ENCODE measurements at places on chromosomes 4 and X.

DNA sequence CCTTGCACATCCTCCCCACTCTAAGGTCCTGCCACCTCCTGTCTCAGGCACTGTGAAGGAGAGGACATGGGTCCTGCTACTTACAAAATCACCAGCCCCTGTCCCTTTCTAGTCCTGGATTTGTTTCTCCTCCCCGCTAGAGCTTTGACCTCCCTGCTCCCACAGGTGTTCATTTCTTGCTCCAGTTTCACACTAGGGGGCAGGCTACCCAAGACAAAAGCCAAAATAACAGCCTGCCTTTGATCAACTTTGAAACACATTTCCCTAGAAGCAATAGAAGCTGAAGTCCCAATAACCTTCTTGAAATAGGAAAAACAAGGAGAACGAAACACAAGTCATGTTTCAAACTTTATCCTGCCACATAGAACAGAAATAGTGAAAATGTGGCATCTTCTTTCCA is 164.4 kb downstream of the QDPR start:
- peak; percentile 53 for DNase-seq

DNA sequence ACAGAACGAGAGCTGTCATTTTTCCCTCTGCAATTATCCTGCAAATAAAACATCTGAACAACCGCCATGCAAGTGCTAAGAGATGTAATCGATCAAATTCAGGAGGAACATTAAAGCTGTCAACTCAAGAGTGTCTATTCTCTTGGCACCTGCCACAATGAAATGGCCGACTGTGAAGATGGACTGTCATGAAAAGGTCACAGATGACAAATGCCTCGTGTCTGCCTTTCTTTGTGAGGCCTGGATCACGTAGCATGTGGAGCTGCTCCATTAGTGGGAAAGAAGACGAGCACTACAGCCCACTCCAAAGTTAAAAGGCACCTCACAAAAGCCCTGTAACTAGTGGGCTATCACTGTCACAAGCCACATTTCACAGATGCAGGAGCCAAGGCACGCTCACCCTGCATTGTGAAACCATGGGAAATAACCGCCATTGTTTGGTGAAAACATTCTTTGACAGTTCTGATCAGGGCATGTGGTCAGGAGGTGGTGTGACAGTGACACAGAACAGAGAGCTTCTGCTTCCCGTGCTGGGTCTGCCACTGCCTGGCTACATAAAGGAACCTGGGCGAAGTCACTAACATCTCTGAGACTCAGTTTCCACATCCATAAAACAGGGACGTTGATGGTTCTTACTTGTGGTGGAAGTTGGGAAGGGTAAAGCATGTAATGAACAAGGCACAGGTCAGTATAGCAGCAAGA is 98.9 kb downstream of the EVC2 start:
- no peak for DNase-seq

DNA sequence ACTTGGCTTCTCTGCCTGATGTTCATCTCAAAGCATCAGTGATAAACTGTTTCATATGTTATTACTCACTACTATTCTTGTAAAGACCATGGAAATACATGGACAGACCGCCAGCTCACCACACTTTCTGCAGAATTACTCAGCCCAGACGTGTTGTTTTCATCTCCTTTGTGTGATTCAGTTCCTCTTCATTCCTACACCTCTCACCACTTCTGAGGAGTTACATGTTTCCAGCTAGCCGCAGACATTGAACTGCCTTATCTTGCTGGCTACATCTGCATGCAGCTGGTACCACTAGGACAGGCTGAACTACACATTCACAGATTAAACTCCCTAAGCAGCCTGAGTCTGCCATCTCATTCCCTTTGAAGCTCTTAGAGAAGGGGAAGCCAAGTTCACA is 443.2 kb upstream of the FGF16 start:
- DNase-seq: no peak

DNA sequence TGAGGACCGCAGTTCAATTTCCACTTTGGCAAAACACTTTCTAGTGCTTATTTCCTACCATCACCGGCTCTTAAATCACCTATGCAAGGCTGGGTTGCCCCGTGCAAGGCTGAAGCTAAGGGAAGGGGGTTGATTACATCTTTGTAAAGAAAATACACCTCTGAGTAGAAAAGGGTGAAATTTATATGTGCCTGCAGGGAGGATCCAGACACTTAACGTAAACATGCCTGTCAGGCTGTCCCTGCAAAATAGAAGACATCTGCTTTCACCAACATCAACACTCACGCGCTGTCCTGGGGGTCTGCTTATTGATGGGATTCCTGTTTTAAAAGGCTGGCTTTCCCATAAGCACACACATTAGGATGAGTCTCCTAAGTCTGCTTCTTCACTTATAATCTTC is 92.0 kb downstream of the PRKX start:
- DNase-seq: no peak

DNA sequence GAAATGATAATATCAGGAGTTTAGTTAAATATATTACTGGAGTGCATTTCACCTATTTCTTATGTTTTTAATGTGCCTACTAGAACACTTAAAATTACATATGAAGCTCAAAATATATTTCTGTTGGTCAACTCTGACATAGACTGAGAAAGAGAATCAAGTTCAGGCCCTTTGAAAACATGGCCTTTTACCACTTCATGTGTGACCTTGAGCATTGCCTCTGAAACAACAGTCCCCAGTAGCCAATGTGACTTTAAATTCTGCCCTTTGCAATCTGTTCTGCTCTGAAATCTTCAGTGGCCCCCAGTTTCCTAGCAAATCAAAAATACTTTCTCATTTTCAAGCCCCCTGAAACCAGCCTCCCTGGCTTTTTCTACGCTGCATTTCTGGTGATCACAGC is 50.1 kb upstream of the TBC1D14 start:
- no peak for DNase-seq

DNA sequence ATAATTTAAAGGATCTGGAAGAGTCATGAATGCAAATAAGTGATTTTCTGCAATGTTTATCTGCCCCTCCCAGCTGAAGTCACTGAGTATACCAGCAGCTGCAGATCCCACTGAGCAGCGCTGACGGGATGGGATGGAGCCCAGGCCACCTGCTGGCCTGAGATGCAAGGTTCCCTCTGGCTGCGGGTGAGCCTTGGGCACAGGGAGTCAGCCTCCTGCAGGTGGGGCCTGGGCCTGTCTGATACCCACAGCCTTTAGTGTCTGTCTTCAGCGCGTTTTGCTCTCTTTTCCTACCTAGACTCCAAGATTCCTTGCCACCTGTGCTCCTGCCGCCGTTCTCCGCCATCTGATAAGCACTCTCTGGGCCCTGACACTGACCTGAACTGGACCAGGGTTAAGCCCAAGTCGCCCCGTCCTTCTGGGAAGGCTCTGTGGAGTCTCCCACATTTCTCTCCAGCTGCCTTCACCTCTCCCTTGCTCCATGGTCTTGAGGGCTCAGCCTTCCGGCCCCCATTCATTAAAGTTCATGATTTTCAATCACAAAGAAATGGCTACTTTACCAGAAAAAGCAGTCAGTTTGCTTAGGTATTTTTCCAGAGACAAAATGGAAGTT is 223.1 kb upstream of the FAT1 start:
- no peak for DNase-seq

DNA sequence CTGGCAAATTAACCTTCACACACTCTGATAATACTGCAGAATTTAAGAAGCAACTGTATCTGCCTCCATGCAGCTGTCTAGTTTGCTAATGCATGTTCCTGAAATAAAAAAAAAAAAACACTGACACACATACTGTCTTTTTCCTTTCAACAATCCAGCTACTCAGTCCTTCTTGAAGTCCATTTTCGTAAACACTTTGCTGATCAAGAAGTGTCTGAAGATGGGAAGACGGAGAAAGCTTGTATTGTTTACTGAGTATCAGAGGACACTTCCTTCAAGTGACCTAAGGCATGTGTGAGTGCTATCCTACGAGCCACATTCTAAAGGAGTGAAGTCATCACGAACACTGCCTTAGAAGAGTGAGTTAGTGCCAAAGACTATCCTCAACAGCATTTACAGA is 82.6 kb downstream of the LUZP4 start:
- no peak for DNase-seq

DNA sequence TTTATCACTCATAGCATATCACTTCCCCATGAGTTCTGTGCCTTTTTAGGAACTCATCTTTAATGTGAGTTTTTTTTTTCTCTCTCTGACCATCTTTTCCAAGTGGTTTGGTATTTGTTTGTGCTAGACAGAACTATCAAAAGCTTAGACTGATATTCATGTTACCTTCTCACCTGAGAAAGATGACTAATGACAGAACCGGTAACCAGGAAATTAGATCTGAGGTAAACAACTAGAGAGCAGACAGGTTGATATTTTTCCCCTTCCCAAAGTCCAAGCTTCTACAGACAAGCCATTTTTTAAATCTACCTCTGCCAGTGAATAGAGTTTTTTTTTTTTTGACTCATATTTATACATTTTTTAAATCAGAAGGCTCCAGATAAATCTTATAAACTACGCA is 17.0 kb upstream of the SRD5A3 start:
- no peak for DNase-seq

Data from MM.1S (cell line).